ENCODE measurements at places on chromosomes 4 and X. TPM values are rescaled to one million over a fixed set of nuclear protein-coding genes. Genes with fewer than 3 reads are reported as not detected.

Gene PLXNB3
- total RNA-seq = 5.8 TPM

Gene CLTRN
- total RNA-seq = not detected

Gene EVC2
- 7.0 TPM for total RNA-seq

Gene SERPINA7
- not detected for total RNA-seq

Gene SSX4B
- not detected for total RNA-seq

Gene SHOX
- total RNA-seq = not detected

Gene PFKFB1
- 0.45 TPM for total RNA-seq

Gene GABRG1
- total RNA-seq = not detected

Gene ATP2B3
- total RNA-seq = not detected

Gene SPATA4
- 0.17 TPM for total RNA-seq
